ENCODE measurements at places on chromosomes 5 and 9.
A peak's percentile ranks its signal among the peaks of the same experiment; 100 is the strongest.

GRCh38 chr5:134029156-134029555 is 24.4 kb upstream of the VDAC1 start:
- H3K27me3 ChIP-seq: no peaks in the 10 kb centered on the region
- H3K4me3 ChIP-seq: no peak overlapping the region
- DNase-seq: no peak

GRCh38 chr5:6717247-6717646 is 4.0 kb downstream of the TENT4A start:
- no peaks in the 10 kb centered on the region for H3K27me3 ChIP-seq
- H3K27ac ChIP-seq: no peak overlapping the region
- H3K36me3 ChIP-seq: no peaks in the 10 kb centered on the region
- H3K4me3 ChIP-seq: no peak overlapping the region

DNA sequence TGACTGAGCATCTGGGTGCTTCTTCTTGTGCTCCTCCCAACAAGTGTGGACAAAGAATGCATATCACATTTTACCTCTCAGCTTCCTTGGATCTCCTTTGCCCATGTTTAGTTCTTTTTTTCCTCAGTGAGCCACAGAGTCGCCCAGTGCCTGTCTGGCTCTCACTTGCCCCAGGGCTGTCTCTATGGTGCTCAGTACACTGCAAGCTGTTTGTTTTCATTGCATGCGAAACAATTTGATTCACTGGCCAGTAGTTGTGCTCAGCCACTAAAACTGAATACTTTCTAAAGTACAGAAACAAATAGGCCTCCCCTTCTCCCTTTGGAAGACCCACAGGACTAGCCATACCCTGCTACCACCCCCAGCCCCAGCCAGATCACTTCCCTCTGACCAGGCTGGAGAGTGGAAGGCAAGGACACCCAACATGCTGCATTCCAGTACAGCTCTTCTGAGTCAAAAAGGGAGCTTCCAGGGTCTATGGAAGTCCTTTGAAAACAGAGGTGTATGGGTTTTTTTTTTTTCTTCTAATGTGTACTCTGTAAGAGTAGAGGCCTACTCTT is 3.8 kb downstream of the LHFPL2 start:
- peaks cover 7% of the 10 kb centered on the region for H3K4me1 ChIP-seq
- H3K36me3 ChIP-seq: no peaks in the 10 kb centered on the region
- DNase-seq: no peak

DNA sequence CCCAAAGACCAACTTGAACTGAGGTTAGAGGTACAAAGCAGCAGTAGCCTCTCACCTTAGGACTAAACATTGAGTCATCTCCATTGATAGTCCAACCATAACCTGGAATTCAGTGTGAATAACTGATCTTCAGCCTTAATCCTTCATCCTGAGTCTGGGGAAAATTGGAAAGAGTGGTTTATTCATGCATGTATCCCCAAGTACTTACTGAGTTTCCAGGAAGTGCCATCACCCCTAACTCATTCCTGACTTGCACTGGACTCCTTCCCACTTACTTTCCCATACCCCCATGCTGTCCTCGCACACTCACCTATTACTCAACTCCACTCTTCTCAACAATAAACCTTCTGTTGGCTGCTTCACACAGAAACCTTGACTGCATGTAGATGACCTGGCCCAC is 161.4 kb upstream of the ZNF462 start:
- no peak for DNase-seq
- no peaks in the 10 kb centered on the region for H3K4me1 ChIP-seq
- H3K36me3 ChIP-seq: no peaks in the 10 kb centered on the region

- H3K27me3 ChIP-seq: no peaks in the 10 kb centered on the region
- no peaks in the 10 kb centered on the region for H3K36me3 ChIP-seq
- no peaks in the 10 kb centered on the region for H3K4me1 ChIP-seq
- no peak overlapping the region for H3K4me3 ChIP-seq
Measured at GRCh38 chr5:133273661-133274596, 222.1 kb downstream of the HSPA4 start.

- H3K36me3 ChIP-seq: no peaks in the 10 kb centered on the region
- H3K4me1 ChIP-seq: peaks cover 34% of the 10 kb centered on the region
- no peak overlapping the region for H3K27ac ChIP-seq
- peaks cover 98% of the 10 kb centered on the region for H3K27me3 ChIP-seq
Measured at GRCh38 chr9:37032713-37033112, 1.4 kb downstream of the PAX5 start.

GRCh38 chr9:19465586-19466279 is 56.9 kb downstream of the ACER2 start:
- no peaks in the 10 kb centered on the region for H3K27me3 ChIP-seq
- no peak overlapping the region for H3K27ac ChIP-seq
- H3K4me3 ChIP-seq: no peak overlapping the region
- no peaks in the 10 kb centered on the region for H3K36me3 ChIP-seq

DNA sequence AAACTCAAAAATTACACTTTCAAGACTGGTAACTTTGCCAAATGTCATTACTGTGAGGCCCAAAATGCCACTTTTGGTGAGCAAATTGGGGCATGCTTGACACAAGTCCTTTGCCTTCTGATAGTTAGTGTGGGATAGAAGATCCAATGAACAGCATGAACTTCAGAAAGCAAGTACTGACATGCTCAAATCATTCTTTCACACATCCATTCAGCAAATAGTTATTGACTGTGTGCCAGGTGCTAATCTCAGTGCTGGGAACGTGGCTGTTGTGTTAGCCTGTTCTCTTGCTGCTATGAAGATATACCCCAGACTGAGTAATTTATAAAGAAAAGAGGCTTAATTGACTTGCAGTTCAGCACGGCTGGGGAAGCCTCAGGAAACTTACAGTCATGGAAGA is 247.0 kb downstream of the CHSY3 start:
- no peak overlapping the region for H3K27ac ChIP-seq
- H3K27me3 ChIP-seq: no peaks in the 10 kb centered on the region
- no peak overlapping the region for H3K4me3 ChIP-seq

GRCh38 chr9:100401042-100401441 is 25.9 kb upstream of the MSANTD3 start:
- H3K36me3 ChIP-seq: no peaks in the 10 kb centered on the region
- no peaks in the 10 kb centered on the region for H3K4me1 ChIP-seq
- no peaks in the 10 kb centered on the region for H3K27me3 ChIP-seq
- no peak for DNase-seq
- no peak overlapping the region for H3K27ac ChIP-seq

GRCh38 chr9:110947491-110948044 is 90.7 kb downstream of the LPAR1 start:
- H3K4me1 ChIP-seq: no peaks in the 10 kb centered on the region
- DNase-seq: no peak
- no peaks in the 10 kb centered on the region for H3K27me3 ChIP-seq
- no peak overlapping the region for H3K27ac ChIP-seq
- no peaks in the 10 kb centered on the region for H3K36me3 ChIP-seq
- no peak overlapping the region for H3K4me3 ChIP-seq

- H3K36me3 ChIP-seq: no peaks in the 10 kb centered on the region
- no peak overlapping the region for H3K27ac ChIP-seq
- no peak overlapping the region for H3K4me3 ChIP-seq
Measured at GRCh38 chr5:74594137-74595040, 46.1 kb downstream of the ENC1 start.

GRCh38 chr9:129259375-129259774 is 81.3 kb upstream of the IER5L start:
- H3K27me3 ChIP-seq: peaks cover 10% of the 10 kb centered on the region
- peak; percentile 12 for DNase-seq
- H3K4me3 ChIP-seq: no peak overlapping the region
- H3K27ac ChIP-seq: no peak overlapping the region

DNA sequence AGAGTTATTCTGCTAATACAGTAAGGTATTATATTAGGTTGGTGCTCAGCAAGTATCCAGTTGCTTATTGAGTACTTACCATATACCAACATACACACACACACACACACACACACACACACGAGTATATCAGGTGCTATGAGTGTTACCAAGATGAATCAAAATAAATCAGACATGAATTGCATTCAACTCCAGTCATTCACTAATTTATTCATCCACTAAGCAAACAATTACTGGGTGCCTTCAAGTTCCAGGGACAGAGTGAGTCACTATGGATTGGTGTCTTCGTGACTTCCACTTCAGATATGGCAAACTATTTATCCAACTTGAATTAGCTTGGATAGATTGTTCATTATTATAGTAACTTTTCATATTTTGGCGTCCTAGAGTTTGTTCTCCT is 140.7 kb upstream of the SLC44A1 start:
- DNase-seq: no peak
- no peaks in the 10 kb centered on the region for H3K4me1 ChIP-seq
- no peak overlapping the region for H3K27ac ChIP-seq
- no peaks in the 10 kb centered on the region for H3K27me3 ChIP-seq
- H3K4me3 ChIP-seq: no peak overlapping the region

- H3K36me3 ChIP-seq: no peaks in the 10 kb centered on the region
- no peak for DNase-seq
- H3K4me3 ChIP-seq: no peak overlapping the region
- H3K4me1 ChIP-seq: peaks cover 6% of the 10 kb centered on the region
- no peak overlapping the region for H3K27ac ChIP-seq
Measured at GRCh38 chr5:132008163-132008473, 3.3 kb downstream of the ACSL6 start.

DNA sequence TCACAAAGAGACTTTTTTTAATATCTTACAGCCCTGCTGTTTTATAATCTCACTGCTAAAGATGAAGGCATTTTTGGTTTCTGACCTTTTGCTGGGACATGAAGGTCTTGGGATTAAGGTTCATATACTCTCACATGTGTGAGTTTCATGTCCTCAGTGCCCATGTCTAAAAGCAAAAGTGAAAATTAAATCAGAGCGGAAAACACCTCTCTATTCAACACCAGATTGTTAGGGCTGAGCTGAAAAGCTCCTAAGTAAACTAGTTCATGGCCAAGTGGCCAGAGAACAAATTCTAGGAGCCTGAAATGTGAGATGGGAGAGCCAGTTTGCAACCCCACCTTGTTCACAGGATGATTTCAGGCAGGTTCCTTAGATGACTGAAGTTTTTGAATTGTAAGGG is 110.9 kb downstream of the GRIA1 start:
- H3K27me3 ChIP-seq: no peaks in the 10 kb centered on the region
- DNase-seq: no peak
- no peaks in the 10 kb centered on the region for H3K4me1 ChIP-seq

GRCh38 chr9:93473411-93473810 is 20.0 kb upstream of the FAM120AOS start:
- H3K36me3 ChIP-seq: peaks cover 33% of the 10 kb centered on the region
- no peak for DNase-seq
- H3K4me3 ChIP-seq: no peak overlapping the region
- peaks cover 41% of the 10 kb centered on the region for H3K4me1 ChIP-seq
- H3K27ac ChIP-seq: no peak overlapping the region

GRCh38 chr9:23934291-23934906 is 108.4 kb upstream of the ELAVL2 start:
- H3K27me3 ChIP-seq: no peaks in the 10 kb centered on the region
- no peak for DNase-seq
- H3K4me1 ChIP-seq: no peaks in the 10 kb centered on the region

- DNase-seq: no peak
- H3K27ac ChIP-seq: no peak overlapping the region
- no peaks in the 10 kb centered on the region for H3K27me3 ChIP-seq
- peaks cover 44% of the 10 kb centered on the region for H3K4me1 ChIP-seq
- H3K4me3 ChIP-seq: peak overlapping the region; percentile 96
Measured at GRCh38 chr9:114588651-114589526, 1.3 kb downstream of the ATP6V1G1 start.

GRCh38 chr5:157444224-157444623 is 15.8 kb upstream of the NIPAL4 start:
- no peaks in the 10 kb centered on the region for H3K36me3 ChIP-seq
- H3K4me3 ChIP-seq: no peak overlapping the region
- no peak overlapping the region for H3K27ac ChIP-seq
- DNase-seq: no peak

DNA sequence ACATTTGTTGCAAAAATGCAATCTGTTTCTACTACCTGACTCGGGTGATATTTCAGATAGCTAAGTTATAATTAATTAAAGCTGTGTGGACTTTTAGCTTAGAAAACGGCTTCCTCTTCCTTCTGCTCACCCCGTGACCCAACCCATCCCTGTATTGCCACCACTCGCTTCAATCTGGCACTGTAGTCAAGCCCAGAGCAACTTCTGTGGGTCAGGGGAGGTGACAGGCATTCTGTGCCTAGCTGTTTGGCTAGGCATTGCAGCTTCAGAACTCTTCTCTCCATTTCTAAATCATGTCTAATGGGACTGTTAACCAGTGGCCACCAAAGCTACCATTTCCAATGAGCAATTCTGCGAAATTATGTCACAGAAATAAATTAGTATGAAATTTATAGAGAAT is 179.7 kb upstream of the TLX3 start:
- H3K4me3 ChIP-seq: no peak overlapping the region
- no peak for DNase-seq
- H3K27ac ChIP-seq: no peak overlapping the region
- H3K36me3 ChIP-seq: no peaks in the 10 kb centered on the region
- no peaks in the 10 kb centered on the region for H3K4me1 ChIP-seq

GRCh38 chr5:154295551-154295950 is 105.0 kb downstream of the GALNT10 start:
- no peak overlapping the region for H3K27ac ChIP-seq
- no peaks in the 10 kb centered on the region for H3K4me1 ChIP-seq
- no peaks in the 10 kb centered on the region for H3K27me3 ChIP-seq

DNA sequence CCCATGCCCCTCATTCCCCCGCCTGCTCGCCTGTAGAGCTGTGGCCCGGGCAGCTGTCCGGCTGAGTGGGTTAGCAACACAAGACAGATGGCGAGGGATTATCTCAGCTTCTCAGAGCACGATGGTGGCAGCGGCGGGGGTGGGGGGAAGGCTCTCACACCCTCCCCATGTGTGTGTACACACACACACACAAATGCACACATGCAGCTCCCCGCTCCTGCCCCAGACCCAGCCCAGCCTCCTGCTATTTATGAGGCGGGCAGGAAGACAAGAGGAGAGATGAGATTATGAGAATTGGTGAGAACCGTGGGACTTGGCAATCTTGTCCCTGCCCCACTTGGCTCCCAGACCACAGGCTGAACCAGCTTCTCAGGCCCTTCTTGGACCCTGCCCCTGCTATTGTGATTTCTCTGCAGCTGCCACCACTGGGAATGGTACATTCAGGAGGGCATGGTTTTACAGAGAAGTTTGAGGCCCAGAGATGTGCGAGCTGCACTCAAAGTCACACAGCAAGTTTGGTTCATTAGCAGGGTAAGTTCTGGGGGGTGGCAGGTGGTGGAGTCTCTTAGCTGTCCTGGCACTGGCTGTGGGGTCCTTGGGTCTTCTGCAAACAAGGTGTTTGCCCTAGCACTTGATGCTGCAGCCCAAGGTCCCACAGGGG is 51.0 kb upstream of the PSD2 start:
- H3K27ac ChIP-seq: no peak overlapping the region
- peaks cover 22% of the 10 kb centered on the region for H3K4me1 ChIP-seq
- H3K36me3 ChIP-seq: no peaks in the 10 kb centered on the region
- no peak for DNase-seq
- peaks cover 21% of the 10 kb centered on the region for H3K27me3 ChIP-seq

DNA sequence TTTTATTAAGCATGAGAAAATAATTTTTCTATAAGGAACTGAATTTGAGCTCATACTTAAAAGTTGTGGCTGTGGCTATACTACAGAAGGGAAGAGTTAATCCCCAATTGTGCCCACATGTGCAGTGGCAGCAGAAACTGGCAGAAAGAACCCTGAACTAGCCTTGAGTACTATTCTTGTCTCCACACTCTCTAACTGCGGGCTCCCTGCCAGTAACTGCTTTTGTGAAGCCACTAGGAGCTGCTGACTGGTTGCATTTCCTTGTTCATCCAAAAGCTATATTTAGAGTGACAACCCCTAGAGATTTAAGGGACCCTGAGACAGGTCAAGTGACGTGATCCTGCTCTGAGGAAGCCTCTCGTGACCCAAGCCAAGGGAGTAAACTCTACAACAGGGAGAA is 238.6 kb downstream of the ELAVL2 start:
- no peak overlapping the region for H3K27ac ChIP-seq
- H3K4me1 ChIP-seq: no peaks in the 10 kb centered on the region
- no peak for DNase-seq
- H3K27me3 ChIP-seq: no peaks in the 10 kb centered on the region
- no peaks in the 10 kb centered on the region for H3K36me3 ChIP-seq
- no peak overlapping the region for H3K4me3 ChIP-seq

All from upper lobe of right lung (tissue), 1 donor.